ENCODE measurements at places on chromosomes 3 and 15.

- DNase-seq = no peak
Observed at GRCh38 chr3:117873249-117873600, 1161.4 kb downstream of the IGSF11 start.

GRCh38 chr3:124965413-124965812 is 30.9 kb upstream of the MUC13 start:
- no peak for DNase-seq

GRCh38 chr3:135069406-135069805 is 274.3 kb downstream of the EPHB1 start:
- no peak for DNase-seq

GRCh38 chr3:119659606-119660291 is 640 bp downstream of the POPDC2 start:
- no peak for DNase-seq

DNA sequence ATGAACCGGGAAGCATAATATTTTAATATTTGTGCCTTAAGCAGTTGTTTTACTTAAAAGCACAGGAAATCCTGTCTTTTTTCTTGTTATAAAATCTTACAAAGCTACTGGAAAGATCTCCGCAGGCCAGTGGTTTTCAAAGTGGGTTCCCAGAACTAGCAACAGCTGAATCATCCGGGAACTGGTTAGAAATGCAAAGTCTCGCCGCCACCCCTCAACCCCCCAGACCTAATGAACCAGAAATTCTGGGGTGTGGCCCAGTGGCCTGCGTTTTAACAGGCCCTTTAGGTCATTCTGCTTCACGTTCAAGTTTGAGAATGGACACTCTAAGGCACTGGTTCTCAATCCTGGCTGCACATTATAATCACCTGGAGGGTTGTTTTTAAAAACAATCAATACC is 74.7 kb downstream of the PDZRN3 start:
- no peak for DNase-seq

DNA sequence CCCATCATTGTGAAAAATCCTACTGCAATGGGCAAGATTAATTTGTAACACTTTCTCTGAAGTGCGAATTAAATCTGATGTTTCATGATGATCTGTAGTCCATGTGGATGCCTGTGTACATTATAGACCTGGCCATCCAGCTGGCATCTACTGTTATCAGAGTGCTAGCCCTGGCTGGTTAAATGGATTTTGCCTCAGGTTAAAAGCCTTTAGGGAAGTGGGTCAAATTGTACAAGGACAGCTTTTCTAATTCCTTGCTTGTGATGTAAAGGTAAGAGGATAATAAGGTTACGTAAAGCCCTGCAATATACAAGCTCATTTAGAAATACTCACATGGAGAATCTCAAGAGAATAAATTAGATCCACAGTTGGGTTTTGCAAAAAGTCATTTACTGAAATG is 138.2 kb downstream of the EPHA3 start:
- no peak for DNase-seq

GRCh38 chr15:66895794-66896453 is 169.5 kb upstream of the SMAD3 start:
- no peak for DNase-seq

DNA sequence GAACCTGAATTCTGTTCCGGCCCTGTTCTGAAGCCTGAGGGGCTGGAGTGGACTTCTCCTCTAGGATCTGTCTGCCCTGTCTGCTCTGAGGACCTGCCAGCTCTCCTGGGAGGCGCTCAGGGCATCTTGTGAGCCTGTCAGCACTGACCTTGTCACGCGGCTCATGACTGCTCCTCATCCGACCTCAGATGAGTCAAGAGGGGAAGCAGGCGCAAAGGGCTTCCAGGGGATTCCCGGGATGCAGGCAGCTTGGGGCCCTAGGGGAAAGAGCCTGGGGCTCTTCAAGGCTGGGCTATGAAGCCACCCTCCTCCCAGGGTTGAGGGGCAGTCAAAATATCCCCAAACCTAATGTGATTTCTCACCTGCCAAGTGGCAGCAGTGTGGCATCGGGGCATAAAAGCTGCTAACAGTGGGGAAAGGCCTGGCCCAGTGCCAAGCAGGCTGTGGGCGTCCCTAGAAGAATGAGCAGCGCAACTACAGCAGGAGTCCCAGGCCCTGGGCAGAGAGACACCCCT is 27.6 kb upstream of the ANKDD1A start:
- peak; percentile 85 for DNase-seq
